ENCODE measurements at places on chromosomes 12 and 14. TPM values are rescaled to one million over a fixed set of nuclear protein-coding genes. Genes with fewer than 3 reads are reported as not detected.

PRH2 gene
- total RNA-seq = not detected

DNA sequence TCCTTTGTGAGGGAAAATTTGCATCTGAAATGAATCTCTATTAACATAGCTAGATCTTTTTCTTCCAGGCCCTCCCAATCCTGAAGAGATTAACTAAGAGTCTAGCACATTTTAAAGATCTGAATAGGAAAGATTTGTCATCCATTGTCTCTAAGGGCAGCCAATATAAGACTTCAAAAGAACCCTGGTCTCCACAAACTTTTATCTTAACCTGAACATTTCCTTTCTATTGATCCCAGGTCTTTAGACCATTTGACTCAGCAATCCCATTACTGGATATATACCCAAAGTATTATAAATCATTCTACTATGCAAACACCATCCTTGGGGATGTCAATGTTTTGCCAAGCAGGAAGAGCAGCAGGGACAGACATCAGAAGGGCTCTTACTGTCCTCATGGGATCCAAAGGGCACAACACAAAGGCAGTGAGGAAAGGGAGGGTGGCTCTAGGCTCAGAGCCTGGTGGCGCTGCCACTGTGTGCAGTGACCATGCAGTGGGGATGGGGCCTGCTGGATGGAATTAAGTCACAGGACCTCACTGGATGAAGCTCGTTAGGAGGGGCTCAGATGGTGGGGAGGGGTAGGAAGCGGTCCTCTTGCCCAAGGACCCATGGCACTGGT, 12.7 kb upstream of the BDKRB2 start:
- H3K4me3 ChIP-seq = no peak overlapping the region
- peaks cover 5% of the 10 kb centered on the region for H3K4me1 ChIP-seq
- no peaks in the 10 kb centered on the region for H3K36me3 ChIP-seq
- DNase-seq = no peak
- no peak overlapping the region for H3K27ac ChIP-seq

GRCh38 chr14:89280600-89280999, 136.4 kb downstream of the FOXN3 start:
- no peak for DNase-seq
- H3K4me3 ChIP-seq = no peak overlapping the region
- no peak overlapping the region for H3K27ac ChIP-seq
- no peaks in the 10 kb centered on the region for H3K27me3 ChIP-seq

DNA sequence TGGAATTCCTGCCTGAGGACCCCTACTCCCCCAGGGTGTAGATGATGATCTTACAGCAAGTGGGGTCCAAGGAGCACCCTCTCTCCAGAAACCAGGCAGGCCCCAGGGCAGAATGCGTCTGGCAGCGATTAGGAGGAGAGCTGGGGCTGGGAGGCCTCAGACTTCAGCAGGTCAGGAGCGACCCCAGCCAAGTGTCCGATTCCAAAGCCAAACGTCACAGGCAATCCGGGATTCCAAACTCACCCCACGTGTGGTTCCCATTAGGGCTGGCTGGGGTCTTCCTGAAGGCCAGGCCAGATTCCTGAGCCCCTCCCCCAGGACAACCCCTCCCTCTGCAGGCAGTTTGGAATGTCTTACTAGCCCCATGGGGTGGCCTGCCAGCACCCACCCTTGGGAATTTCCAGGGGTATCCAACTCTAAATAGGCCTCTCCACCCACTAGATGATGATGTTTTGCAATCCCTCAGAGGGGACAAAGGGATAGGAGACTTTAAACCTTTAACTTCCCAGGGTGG, 17.3 kb upstream of the FIGNL2 start:
- no peak for DNase-seq
- H3K27me3 ChIP-seq = peaks cover 84% of the 10 kb centered on the region
- H3K27ac ChIP-seq = no peak overlapping the region
- no peak overlapping the region for H3K4me3 ChIP-seq
- H3K4me1 ChIP-seq = peaks cover 14% of the 10 kb centered on the region

DNA sequence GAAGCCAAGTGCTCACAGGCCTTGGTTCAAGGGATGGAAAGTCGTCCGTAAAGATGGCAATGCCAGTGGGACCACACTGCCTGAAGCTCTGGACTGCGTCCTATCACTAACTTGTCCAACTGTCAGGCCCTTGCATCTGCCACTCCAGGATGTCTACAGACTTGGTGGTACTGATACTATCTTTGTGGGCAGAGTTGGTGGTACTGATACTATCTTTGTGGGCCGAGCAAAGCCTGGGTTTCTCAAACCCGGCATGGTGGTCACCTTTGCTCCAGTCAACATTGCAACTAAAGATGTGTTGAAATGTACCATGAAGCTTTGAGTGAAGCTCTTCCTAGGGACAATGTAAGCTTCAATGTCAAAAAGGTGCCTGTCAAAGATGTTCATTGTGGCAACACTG, 128.4 kb upstream of the SEL1L start:
- H3K36me3 ChIP-seq = no peaks in the 10 kb centered on the region
- no peaks in the 10 kb centered on the region for H3K4me1 ChIP-seq
- peaks cover 5% of the 10 kb centered on the region for H3K27me3 ChIP-seq
- DNase-seq = no peak

DNA sequence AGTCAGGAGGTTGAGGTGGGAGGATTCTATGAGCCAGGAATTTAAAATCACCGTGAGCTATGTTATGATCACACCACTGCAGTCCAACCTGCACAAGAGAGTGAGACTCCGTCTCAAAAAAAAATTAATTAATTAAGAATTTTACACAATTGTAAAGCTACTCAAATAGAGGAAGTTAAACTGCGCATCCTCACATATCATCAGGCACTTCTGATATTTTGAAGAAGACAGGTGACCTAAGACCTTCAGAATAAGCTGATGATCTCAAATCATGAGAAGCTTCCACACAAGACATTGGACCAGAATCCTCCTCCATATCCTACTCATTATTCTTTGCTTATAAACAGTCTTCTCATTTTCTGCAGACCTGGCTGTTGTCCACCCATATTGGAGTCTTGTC, 800.9 kb downstream of the TMEM121 start:
- H3K27me3 ChIP-seq = peaks cover 16% of the 10 kb centered on the region
- no peak overlapping the region for H3K4me3 ChIP-seq
- no peak overlapping the region for H3K27ac ChIP-seq

- no peaks in the 10 kb centered on the region for H3K36me3 ChIP-seq
- no peak overlapping the region for H3K27ac ChIP-seq
- no peaks in the 10 kb centered on the region for H3K4me1 ChIP-seq
- no peak overlapping the region for H3K4me3 ChIP-seq
- no peaks in the 10 kb centered on the region for H3K27me3 ChIP-seq
- DNase-seq = no peak
Measured at GRCh38 chr14:49526101-49526500, 60.1 kb downstream of the RPS29 start.

- no peak overlapping the region for H3K27ac ChIP-seq
- H3K27me3 ChIP-seq = peaks cover 15% of the 10 kb centered on the region
- no peaks in the 10 kb centered on the region for H3K36me3 ChIP-seq
- no peak overlapping the region for H3K4me3 ChIP-seq
Measured at GRCh38 chr14:51369814-51370213, 129.8 kb downstream of the TMX1 start.

- peaks cover 4% of the 10 kb centered on the region for H3K36me3 ChIP-seq
- no peak overlapping the region for H3K27ac ChIP-seq
- H3K4me3 ChIP-seq = no peak overlapping the region
- no peak for DNase-seq
- H3K27me3 ChIP-seq = no peaks in the 10 kb centered on the region
- peaks cover 40% of the 10 kb centered on the region for H3K4me1 ChIP-seq
Measured at GRCh38 chr14:68407285-68407684, 385.6 kb downstream of the ZFP36L1 start.

DNA sequence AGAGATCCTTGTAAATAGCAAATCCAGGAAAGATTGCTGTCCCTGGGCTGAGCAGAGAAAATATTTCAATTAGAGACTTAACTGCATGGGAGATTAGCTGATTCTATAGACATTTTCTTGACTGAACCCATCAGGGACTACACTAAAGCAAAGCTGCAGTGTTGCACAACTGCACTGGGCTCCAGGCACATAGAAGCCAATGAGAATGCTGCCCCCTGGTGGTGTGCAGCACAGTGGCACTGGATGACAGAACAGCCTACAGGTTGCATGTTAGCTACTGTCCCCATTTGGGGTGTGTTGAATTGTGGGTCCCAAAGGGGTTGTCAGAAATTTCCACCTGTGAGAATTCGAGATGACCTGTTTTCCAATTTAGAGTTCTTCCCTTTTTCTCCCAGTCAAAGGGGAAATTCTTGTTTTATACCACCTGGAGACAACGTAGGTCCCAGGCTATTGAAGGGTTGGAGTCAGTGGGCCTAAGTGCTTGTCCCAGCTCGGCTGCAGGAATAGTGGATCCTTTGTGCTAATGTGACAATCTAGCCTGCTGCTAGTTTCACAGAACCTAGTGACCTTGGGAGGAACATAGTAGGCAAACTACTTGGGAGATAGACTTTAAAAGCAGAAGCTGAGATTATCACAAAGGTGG, 114.7 kb downstream of the SLC8A3 start:
- peaks cover 9% of the 10 kb centered on the region for H3K27me3 ChIP-seq
- no peaks in the 10 kb centered on the region for H3K4me1 ChIP-seq
- H3K36me3 ChIP-seq = no peaks in the 10 kb centered on the region
- no peak overlapping the region for H3K27ac ChIP-seq

- no peak for DNase-seq
- H3K4me1 ChIP-seq = no peaks in the 10 kb centered on the region
- no peaks in the 10 kb centered on the region for H3K36me3 ChIP-seq
- no peak overlapping the region for H3K4me3 ChIP-seq
Measured at GRCh38 chr14:79466938-79467527, 744.3 kb downstream of the DIO2 start.

- no peaks in the 10 kb centered on the region for H3K27me3 ChIP-seq
- peaks cover 27% of the 10 kb centered on the region for H3K36me3 ChIP-seq
- no peak for DNase-seq
- peaks cover 14% of the 10 kb centered on the region for H3K4me1 ChIP-seq
- H3K4me3 ChIP-seq = no peak overlapping the region
Measured at GRCh38 chr12:22687361-22688076, 62.5 kb downstream of the ETNK1 start.

GRCh38 chr12:97005174-97005573, 98.1 kb downstream of the NEDD1 start:
- H3K4me1 ChIP-seq = no peaks in the 10 kb centered on the region
- DNase-seq = no peak
- H3K27ac ChIP-seq = no peak overlapping the region
- H3K27me3 ChIP-seq = peaks cover 11% of the 10 kb centered on the region
- no peaks in the 10 kb centered on the region for H3K36me3 ChIP-seq
- H3K4me3 ChIP-seq = no peak overlapping the region

GRCh38 chr12:74816398-74817175, 279.0 kb downstream of the ATXN7L3B start:
- H3K4me1 ChIP-seq = no peaks in the 10 kb centered on the region
- H3K27me3 ChIP-seq = no peaks in the 10 kb centered on the region
- no peak overlapping the region for H3K4me3 ChIP-seq
- no peak for DNase-seq

ERBB3 gene
- 0.82 TPM for total RNA-seq

NELL2 gene
- 120 TPM for total RNA-seq

- H3K27ac ChIP-seq = no peak overlapping the region
- H3K4me3 ChIP-seq = no peak overlapping the region
- DNase-seq = no peak
- no peaks in the 10 kb centered on the region for H3K36me3 ChIP-seq
- peaks cover 9% of the 10 kb centered on the region for H3K27me3 ChIP-seq
- H3K4me1 ChIP-seq = no peaks in the 10 kb centered on the region
Measured at GRCh38 chr12:77104792-77105191, 39.4 kb upstream of the E2F7 start.

- H3K27me3 ChIP-seq = no peaks in the 10 kb centered on the region
- peaks cover 40% of the 10 kb centered on the region for H3K4me1 ChIP-seq
- no peak overlapping the region for H3K27ac ChIP-seq
- no peaks in the 10 kb centered on the region for H3K36me3 ChIP-seq
- H3K4me3 ChIP-seq = no peak overlapping the region
- DNase-seq = no peak
Measured at GRCh38 chr12:619346-619745, 43.9 kb downstream of the NINJ2 start.

SERPINA5 gene
- total RNA-seq = not detected

- H3K4me1 ChIP-seq = no peaks in the 10 kb centered on the region
- no peak for DNase-seq
- no peaks in the 10 kb centered on the region for H3K27me3 ChIP-seq
- H3K27ac ChIP-seq = no peak overlapping the region
- no peak overlapping the region for H3K4me3 ChIP-seq
Measured at GRCh38 chr12:18246066-18246465, 15.3 kb upstream of the PIK3C2G start.

P2RX2 gene
- not detected for total RNA-seq

MYF5 gene
- not detected for total RNA-seq

DNA sequence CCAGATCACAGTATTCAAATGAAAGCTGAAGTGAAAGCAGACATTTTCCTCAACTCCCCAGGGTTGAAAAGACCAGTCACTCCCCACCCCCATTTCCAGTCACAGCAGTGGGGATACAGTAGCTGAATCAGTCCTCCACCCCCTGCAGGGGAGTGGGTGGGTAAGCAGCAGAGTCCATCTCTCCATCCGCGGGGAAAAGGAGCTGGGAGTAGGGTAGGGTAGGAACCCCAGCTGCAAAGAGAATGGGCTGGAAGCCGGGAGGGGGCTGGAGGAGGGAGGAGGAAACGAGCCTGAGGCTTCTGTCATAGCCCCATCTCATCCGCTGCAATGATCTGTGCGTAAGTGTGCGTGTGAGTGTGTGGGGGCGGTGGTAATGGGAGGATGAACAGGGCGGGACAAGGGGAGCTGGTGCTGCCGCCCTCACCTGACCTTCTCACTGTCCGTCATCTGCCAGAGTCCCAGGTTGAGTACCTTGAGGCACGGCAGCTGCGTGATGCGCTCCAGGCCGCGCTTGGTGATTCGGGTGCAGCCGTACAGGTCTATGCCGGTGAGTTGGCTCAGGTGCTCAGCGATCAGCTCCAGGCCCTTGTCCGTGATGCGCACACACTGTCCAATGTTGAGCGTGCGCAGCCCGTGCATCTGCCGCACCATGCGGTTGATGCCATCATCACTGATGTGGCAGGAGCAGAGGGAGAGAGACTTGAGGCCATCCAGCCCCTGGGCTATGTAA, 1.8 kb downstream of the FBXL14 start:
- peaks cover 25% of the 10 kb centered on the region for H3K36me3 ChIP-seq
- H3K27ac ChIP-seq = peak overlapping the region; percentile 92
- H3K4me1 ChIP-seq = peaks cover 49% of the 10 kb centered on the region
- peak; percentile 75 for DNase-seq

- no peak for DNase-seq
- no peak overlapping the region for H3K27ac ChIP-seq
- H3K4me3 ChIP-seq = no peak overlapping the region
- H3K4me1 ChIP-seq = no peaks in the 10 kb centered on the region
- no peaks in the 10 kb centered on the region for H3K36me3 ChIP-seq
- H3K27me3 ChIP-seq = peaks cover 3% of the 10 kb centered on the region
Measured at GRCh38 chr12:26032719-26033241, 74.3 kb downstream of the RASSF8 start.

C1QL4 gene
- not detected for total RNA-seq

SLC39A5 gene
- 0.44 TPM for total RNA-seq

RPS6KA5 gene
- 13.1 TPM for total RNA-seq

TAS2R30 gene
- 0.86 TPM for total RNA-seq

DNA sequence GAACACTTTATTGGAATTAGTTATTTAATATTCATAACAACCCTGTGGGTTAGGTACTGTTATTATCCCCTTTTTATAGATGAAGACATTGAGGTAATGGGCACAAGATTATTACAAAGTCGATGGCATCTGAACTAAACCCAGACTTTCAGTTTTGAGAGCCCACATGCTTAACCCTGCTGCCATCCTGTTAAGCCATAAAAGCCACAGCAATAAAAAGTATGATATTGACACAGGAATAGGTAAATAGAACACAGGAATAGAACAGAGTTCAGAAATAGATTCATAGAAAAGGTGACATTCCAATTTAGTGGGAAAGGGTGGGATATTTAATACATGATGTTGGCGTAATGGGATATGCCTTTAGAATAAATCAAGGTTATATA, 119.8 kb downstream of the SLC38A1 start:
- H3K27ac ChIP-seq = no peak overlapping the region
- DNase-seq = no peak
- no peaks in the 10 kb centered on the region for H3K36me3 ChIP-seq
- H3K4me3 ChIP-seq = no peak overlapping the region
- H3K27me3 ChIP-seq = peaks cover 11% of the 10 kb centered on the region

Data from activated naive CD8-positive, alpha-beta T cell treated with anti-CD3 and anti-CD28 coated beads for 36 hours (primary cell).